ENCODE measurements at places on chromosomes 7 and 10.

- DNase-seq, result no peak
Observed at GRCh38 chr7:139046143-139046542, 10.3 kb upstream of the ZC3HAV1L start.

GRCh38 chr10:117552701-117553141 is 10.2 kb downstream of the EMX2 start:
- DNase-seq, result no peak

GRCh38 chr7:47153058-47153457 is 428.9 kb downstream of the TNS3 start:
- no peak for DNase-seq

GRCh38 chr7:134454277-134454676 is 4.6 kb downstream of the AKR1B1 start:
- DNase-seq, result no peak

- no peak for DNase-seq
Observed at GRCh38 chr7:2687881-2688318, at the start of gene AMZ1. AMZ1 (plus strand) TSS chr7:2688202; CDS start chr7:2700452, 12,250 bp downstream.

DNA sequence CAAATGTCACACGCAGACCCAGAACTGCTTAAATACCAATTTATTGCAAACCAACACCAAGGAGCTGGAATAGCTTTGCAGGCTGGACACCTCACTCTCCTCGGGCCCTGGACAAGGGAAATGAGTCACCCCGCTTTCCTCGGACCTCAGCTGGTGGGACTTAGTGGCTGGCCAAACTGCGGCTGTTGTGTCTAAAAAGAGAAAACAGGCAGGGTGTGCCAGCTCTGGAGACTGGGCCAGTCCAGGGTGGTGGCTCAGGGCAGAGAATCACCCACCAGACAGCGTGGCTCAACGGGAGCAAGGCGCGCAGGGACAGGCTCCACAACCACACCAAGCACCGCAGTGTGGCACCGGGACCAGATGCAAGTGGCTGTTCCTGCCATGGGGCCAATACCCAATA is 58.2 kb upstream of the CAMK2B start:
- DNase-seq, result no peak
